ENCODE measurements at places on chromosomes 4 and X. TPM values are rescaled to one million over a fixed set of nuclear protein-coding genes. Genes with fewer than 3 reads are reported as not detected.

DNA sequence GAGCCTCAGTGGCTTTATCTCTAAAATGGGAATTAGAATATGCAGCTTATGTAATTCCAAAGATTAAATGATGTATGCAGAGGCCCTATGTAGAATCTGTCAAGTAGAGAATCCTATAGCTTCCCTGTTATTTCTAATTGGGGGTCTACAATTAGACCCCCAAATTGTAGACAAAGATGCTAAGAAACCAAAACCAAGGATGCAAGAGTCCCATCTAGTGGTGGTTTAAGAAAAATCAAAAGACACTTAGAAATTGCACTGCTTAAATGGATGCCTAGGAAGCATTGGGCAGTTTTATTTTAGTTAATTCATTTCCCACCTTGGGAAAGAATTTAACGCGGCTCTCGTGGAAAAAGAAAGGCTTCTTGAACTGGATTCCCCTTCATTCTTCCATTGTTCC is 115.2 kb downstream of the GABRA2 start:
- no peaks in the 10 kb centered on the region for H3K27me3 ChIP-seq
- no peaks in the 10 kb centered on the region for H3K36me3 ChIP-seq
- H3K4me1 ChIP-seq, result no peaks in the 10 kb centered on the region
- no peak overlapping the region for H3K27ac ChIP-seq
- no peak for DNase-seq

DNA sequence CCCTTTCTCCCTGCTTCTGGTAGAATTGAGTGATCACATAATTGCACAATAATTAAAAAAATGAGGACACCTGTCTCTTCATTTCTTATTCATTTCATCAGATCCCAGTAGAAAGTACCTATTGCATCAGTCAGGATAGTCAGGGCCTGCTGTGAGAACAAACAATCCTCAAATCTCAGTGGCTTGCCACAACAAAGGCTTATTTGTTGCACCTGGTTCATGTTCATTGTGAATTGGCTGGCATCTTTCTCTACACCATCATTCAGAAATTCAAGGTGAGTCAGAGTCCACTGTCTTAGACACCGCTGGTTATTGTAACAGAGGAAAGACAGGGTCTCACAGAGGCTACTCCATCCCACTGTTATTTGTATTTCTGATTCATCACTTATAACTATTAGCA is 409.8 kb downstream of the STIM2 start:
- H3K27me3 ChIP-seq, result no peaks in the 10 kb centered on the region
- DNase-seq, result no peak
- no peaks in the 10 kb centered on the region for H3K4me1 ChIP-seq
- H3K36me3 ChIP-seq, result no peaks in the 10 kb centered on the region
- no peak overlapping the region for H3K27ac ChIP-seq

Gene ANOS1
- 2.1 TPM for total RNA-seq

DNA sequence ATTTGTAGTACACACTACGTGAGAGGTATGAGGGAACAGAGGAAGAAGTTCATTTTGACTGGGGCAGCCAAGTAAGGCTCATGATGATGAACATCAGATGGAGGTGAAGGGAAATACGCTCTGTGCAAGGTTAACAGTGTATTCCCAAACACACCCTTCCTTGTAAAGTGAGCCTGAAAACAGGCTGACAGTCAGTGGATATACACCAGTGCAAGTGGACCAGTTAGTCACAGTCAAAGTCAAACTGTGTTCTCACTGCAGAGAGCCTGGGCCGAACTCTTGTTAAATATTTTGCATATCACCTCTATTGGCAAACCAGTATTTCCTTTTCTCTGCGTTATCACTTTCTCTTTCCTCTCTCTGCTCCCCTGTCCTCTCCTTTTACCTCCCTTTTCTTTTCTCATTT is 23.4 kb upstream of the RHOH start:
- no peak overlapping the region for H3K27ac ChIP-seq
- no peaks in the 10 kb centered on the region for H3K36me3 ChIP-seq
- H3K27me3 ChIP-seq, result no peaks in the 10 kb centered on the region
- no peak for DNase-seq

GRCh38 chrX:302975-303374 is 15.6 kb downstream of the GTPBP6 start:
- no peak overlapping the region for H3K27ac ChIP-seq
- H3K27me3 ChIP-seq, result no peaks in the 10 kb centered on the region
- DNase-seq, result no peak
- H3K4me1 ChIP-seq, result no peaks in the 10 kb centered on the region
- peaks cover 50% of the 10 kb centered on the region for H3K36me3 ChIP-seq

DNA sequence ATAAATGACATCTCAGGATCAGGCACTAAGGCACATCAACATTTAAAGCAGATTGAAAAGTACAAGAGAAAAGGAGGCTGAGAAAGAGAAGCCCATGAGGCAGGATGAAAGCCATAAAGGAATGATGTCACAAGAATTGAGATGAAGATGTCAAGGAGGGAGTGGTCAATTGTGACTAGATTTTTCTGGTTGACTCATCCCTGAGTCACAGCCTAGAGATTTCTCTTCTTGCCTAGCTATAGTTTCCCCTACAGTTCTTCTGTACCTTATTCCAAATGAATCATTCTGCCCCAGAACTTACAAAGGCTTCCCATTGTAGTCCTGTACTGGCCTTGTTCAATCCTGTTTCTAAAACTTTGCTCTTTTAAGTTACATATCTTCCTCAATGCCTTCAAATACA is 3.4 kb upstream of the USP53 start:
- peak overlapping the region; percentile 7 for H3K27ac ChIP-seq
- no peak for DNase-seq
- H3K4me3 ChIP-seq, result no peak overlapping the region
- peaks cover 43% of the 10 kb centered on the region for H3K4me1 ChIP-seq
- no peaks in the 10 kb centered on the region for H3K27me3 ChIP-seq
- no peaks in the 10 kb centered on the region for H3K36me3 ChIP-seq

Gene EGF
- 0.75 TPM for total RNA-seq

- H3K27me3 ChIP-seq, result no peaks in the 10 kb centered on the region
- no peak overlapping the region for H3K27ac ChIP-seq
- no peak for DNase-seq
- no peak overlapping the region for H3K4me3 ChIP-seq
Measured at GRCh38 chrX:68675571-68675970, 28.1 kb downstream of the STARD8 start.

GRCh38 chrX:42732506-42732905 is 45.5 kb downstream of the PPP1R2C start:
- H3K4me1 ChIP-seq, result no peaks in the 10 kb centered on the region
- H3K4me3 ChIP-seq, result no peak overlapping the region
- no peaks in the 10 kb centered on the region for H3K36me3 ChIP-seq
- no peak for DNase-seq
- no peak overlapping the region for H3K27ac ChIP-seq

DNA sequence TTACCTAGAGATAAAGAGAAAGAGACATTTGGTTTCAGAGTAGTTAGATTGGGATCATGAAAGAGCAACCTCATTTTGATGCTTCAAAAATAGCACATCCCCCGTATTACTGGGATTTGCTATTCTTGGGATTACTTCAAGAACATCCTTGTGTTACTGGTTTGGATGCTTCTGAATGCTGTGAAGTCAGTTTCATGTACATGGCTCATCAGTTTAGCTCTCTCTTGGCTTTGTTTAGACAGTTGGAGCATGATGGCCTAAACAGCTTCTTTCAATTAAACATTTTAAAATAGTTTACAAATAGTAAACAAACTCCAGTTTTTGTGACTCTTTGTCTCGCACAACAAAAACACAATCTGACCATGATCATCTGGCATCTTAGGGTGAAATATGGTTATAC is 23.9 kb downstream of the HTT start:
- no peak overlapping the region for H3K4me3 ChIP-seq
- H3K27ac ChIP-seq, result no peak overlapping the region
- no peak for DNase-seq
- H3K27me3 ChIP-seq, result no peaks in the 10 kb centered on the region
- H3K36me3 ChIP-seq, result no peaks in the 10 kb centered on the region

DNA sequence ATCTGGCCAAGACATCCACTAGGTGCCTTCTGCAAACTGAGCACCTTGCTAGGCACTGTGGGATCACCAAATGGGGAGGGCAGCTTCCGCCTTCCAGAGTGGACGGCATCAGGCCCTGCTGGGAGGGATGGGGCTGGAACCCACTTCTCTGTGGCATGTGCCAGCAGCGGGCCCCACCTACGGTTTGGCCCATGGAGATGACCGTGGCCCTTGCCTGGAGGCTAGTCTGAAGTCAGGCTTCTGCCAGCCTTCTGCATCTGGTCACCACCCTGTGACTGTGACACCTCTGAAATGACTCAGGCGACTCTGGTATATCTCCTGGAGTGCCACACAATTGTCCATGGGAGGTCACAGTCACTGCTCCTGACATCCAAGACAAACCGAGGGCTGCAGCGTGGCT is 7.2 kb downstream of the SSR4 start:
- H3K27ac ChIP-seq, result no peak overlapping the region
- H3K4me3 ChIP-seq, result no peak overlapping the region
- H3K36me3 ChIP-seq, result peaks cover 35% of the 10 kb centered on the region
- no peaks in the 10 kb centered on the region for H3K4me1 ChIP-seq
- no peak for DNase-seq
- no peaks in the 10 kb centered on the region for H3K27me3 ChIP-seq

DNA sequence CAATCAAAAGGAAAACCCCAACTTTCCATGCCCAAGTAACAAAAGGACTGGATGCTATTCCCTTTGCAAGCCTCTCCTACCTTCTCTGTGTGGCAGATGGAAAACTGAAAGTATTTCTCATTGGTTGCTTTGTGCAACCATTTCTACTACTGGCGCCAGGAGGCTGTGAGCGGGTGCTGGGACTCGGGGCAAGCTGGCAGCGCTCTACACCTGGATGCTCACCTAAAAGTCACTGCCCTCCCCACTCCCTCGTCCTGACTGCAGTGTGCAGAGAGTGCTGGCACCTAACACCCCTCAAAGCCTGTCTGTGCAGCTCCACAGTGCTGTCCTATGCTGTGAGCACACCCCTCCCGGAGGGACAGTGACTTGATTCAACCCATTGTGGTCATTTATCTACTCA is 54.2 kb upstream of the STS start:
- H3K27me3 ChIP-seq, result no peaks in the 10 kb centered on the region
- H3K36me3 ChIP-seq, result peaks cover 15% of the 10 kb centered on the region
- no peak overlapping the region for H3K4me3 ChIP-seq
- no peak for DNase-seq
- no peaks in the 10 kb centered on the region for H3K4me1 ChIP-seq
- no peak overlapping the region for H3K27ac ChIP-seq

- H3K27me3 ChIP-seq, result no peaks in the 10 kb centered on the region
- no peak overlapping the region for H3K27ac ChIP-seq
Measured at GRCh38 chrX:41273638-41274037, 60.3 kb upstream of the DDX3X start.

Gene CSN1S1
- total RNA-seq, result not detected

DNA sequence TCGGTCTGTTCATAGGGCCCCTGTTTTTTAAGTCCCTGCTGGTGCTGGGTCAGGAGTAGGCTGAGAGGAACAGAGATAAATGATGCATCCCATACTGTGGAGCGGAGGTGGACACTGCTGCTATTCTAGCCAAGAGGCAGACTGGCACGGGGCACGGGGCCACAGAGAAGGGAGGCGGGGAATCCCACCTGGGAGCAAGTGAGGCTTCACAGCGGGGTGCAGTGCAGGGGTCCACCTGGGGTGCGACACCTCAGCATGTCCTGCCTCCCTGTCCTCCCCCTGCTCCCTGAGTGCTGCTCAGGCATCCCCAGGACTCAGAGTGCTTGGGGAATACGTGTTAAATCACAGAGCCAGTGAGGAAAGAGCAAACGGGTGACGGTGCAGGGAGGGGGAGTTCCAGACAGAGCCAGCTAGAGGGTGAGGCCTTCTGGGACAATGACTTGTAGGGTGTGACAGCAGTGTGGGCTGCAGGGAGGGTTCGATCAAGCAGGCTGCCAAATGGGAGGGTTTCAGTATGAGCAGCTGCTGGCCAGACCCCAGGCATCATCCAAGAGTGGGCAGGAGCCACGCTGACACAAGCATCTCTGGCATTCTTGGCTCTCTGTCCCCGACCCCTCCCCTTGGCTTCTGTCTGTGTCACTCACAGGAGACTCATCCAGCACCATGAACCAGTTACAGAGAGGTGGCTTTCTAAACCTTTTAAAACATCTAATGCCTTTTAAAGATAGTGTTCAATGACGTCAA is 13.7 kb upstream of the HTRA3 start:
- peaks cover 12% of the 10 kb centered on the region for H3K4me1 ChIP-seq
- H3K27ac ChIP-seq, result no peak overlapping the region
- DNase-seq, result no peak
- H3K27me3 ChIP-seq, result no peaks in the 10 kb centered on the region

Gene COL4A5
- total RNA-seq, result 207 TPM

DNA sequence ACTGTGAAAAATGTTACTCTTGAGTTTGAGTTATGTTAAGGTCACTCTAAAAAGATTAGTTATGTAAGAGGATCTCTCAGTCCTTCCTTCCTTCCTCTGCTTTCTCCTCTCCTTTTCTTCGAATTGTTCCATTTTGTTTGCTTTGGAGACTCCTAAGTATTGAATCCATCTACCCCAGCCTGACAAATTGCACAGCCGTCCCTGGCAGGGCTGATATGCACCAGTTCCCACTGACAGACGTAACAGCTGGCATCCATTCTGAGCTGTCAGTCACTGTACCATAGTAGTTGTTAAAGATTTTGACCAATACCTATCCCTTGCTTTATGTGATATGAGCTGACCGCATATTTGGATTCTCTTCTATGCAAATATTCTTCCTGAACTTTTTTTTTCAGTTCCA is 210.7 kb upstream of the IGFBP7 start:
- H3K36me3 ChIP-seq, result no peaks in the 10 kb centered on the region
- no peaks in the 10 kb centered on the region for H3K27me3 ChIP-seq
- peak; percentile 21 for DNase-seq

DNA sequence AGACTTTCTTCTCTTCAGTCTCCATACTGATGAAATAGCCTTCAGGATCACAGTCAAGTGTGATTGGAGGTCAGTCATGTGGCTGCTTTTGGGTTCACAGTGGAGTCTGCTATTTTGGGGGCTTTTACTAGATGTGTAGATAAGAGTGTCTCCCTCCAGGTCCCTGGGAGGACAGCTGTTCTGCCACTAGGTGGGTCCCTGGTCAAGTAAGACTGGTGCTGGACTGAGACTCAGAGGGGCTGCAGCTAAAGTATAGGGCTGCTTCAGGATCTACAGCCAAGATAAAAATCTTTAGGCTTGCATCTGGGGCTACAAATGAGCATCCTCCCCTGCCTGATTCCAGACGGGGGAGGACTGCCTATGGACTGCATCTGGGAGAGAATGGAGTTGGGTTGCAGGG is 200.7 kb upstream of the ANKRD50 start:
- no peak overlapping the region for H3K27ac ChIP-seq
- DNase-seq, result no peak
- H3K4me1 ChIP-seq, result no peaks in the 10 kb centered on the region
- no peak overlapping the region for H3K4me3 ChIP-seq
- H3K36me3 ChIP-seq, result no peaks in the 10 kb centered on the region

- DNase-seq, result no peak
- peak overlapping the region; percentile 72 for H3K27ac ChIP-seq
- no peaks in the 10 kb centered on the region for H3K36me3 ChIP-seq
- no peak overlapping the region for H3K4me3 ChIP-seq
Measured at GRCh38 chr4:168604496-168605373, 107.9 kb downstream of the PALLD start.

Gene TBC1D14
- total RNA-seq, result 47.4 TPM

Gene RS1
- total RNA-seq, result not detected

Gene RRH
- total RNA-seq, result not detected

Gene FGD1
- total RNA-seq, result 11.4 TPM

- H3K27me3 ChIP-seq, result no peaks in the 10 kb centered on the region
- no peak overlapping the region for H3K4me3 ChIP-seq
- no peak overlapping the region for H3K27ac ChIP-seq
- H3K4me1 ChIP-seq, result no peaks in the 10 kb centered on the region
- DNase-seq, result no peak
Measured at GRCh38 chr4:138010639-138011038, 231.5 kb downstream of the SLC7A11 start.

GRCh38 chr4:79148369-79148768 is 177.5 kb downstream of the NAA11 start:
- H3K36me3 ChIP-seq, result no peaks in the 10 kb centered on the region
- no peak overlapping the region for H3K4me3 ChIP-seq
- H3K27me3 ChIP-seq, result no peaks in the 10 kb centered on the region
- no peak overlapping the region for H3K27ac ChIP-seq
- no peaks in the 10 kb centered on the region for H3K4me1 ChIP-seq
- DNase-seq, result no peak
